Heart left ventricle (tissue), 16 donors: ENCODE measurements at places on chromosomes 1 and 21. TPM values are rescaled to one million over a fixed set of nuclear protein-coding genes. Genes with fewer than 3 reads are reported as not detected.

- no peaks in the 10 kb centered on the region for H3K27me3 ChIP-seq
- no peaks in the 10 kb centered on the region for H3K36me3 ChIP-seq
- no peaks in the 10 kb centered on the region for H3K4me1 ChIP-seq
- no peak overlapping the region for H3K27ac ChIP-seq
- no peak overlapping the region for H3K4me3 ChIP-seq
Observed at GRCh38 chr1:90335558-90335957, 340.6 kb downstream of the ZNF326 start.

GJB3 gene
- not detected for total RNA-seq

- peaks cover 33% of the 10 kb centered on the region for H3K4me1 ChIP-seq
- H3K36me3 ChIP-seq = no peaks in the 10 kb centered on the region
- peak overlapping the region; percentile 36 for H3K27ac ChIP-seq
- no peaks in the 10 kb centered on the region for H3K27me3 ChIP-seq
- no peak for DNase-seq
- H3K4me3 ChIP-seq = no peak overlapping the region
Observed at GRCh38 chr1:55636696-55637095, 421.5 kb upstream of the USP24 start.

OR2G6 gene
- total RNA-seq = not detected

DNA sequence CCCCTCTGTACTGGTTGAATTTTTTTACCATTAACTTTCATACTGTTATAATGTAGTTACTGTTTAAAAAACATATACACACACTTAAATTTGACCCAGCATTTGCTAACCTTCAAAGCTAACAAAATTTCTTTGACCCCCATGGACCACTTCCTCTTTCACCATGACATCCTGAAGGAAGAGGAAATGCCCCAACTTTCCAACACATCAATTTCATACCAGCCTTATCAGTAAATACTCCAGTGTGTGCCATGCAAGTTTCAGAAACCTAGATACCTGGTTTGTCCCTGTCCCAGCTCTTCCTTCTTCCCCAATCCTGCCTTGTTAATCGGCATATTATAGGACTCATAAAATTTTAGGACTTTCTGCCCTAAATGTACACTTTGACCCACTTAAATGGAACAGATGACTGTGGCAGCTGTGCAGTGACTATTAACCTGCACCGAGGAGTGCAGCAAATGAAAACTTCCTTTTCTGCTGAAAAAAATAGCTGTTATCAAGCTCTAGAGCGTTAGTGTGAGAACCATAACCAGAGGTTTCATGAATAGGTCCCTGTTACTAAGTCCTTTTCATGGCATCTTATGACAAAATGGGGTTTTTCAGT lies 54.1 kb downstream of the DTL start:
- peaks cover 31% of the 10 kb centered on the region for H3K4me1 ChIP-seq
- H3K4me3 ChIP-seq = no peak overlapping the region
- DNase-seq = no peak
- no peaks in the 10 kb centered on the region for H3K27me3 ChIP-seq
- no peaks in the 10 kb centered on the region for H3K36me3 ChIP-seq

- H3K4me3 ChIP-seq = no peak overlapping the region
- peaks cover 3% of the 10 kb centered on the region for H3K36me3 ChIP-seq
- no peaks in the 10 kb centered on the region for H3K27me3 ChIP-seq
- H3K27ac ChIP-seq = peak overlapping the region; percentile 87
- H3K4me1 ChIP-seq = no peaks in the 10 kb centered on the region
Observed at GRCh38 chr1:184838504-184838951, 83.9 kb upstream of the EDEM3 start.

TAL1 gene
- 3.4 TPM for total RNA-seq

GRCh38 chr21:40134731-40135492 lies 267.7 kb downstream of the PCP4 start:
- H3K4me1 ChIP-seq = no peaks in the 10 kb centered on the region
- H3K4me3 ChIP-seq = no peak overlapping the region
- H3K27me3 ChIP-seq = no peaks in the 10 kb centered on the region
- no peak overlapping the region for H3K27ac ChIP-seq
- no peaks in the 10 kb centered on the region for H3K36me3 ChIP-seq

DNA sequence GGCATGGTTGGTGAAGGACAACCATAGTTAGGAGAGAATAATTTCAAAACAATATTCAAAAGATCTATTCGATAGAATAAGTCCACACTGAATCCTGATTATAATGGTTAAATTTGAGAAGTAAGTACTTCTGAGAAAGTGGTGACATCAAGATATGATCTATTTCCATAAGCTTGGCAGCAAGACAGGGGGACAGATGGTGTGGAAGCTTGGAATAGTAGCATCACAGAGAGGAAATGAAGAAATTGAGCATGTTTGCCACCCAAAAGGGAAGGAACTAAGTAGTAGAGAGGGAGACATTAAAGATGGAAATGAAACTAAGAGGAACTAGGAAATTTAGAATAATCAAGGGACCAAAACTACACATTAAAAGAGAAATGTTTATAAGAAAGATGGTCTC lies 94.5 kb downstream of the OLFM3 start:
- H3K36me3 ChIP-seq = no peaks in the 10 kb centered on the region
- H3K27ac ChIP-seq = no peak overlapping the region
